ENCODE measurements at places on chromosomes 12 and 14. TPM values are rescaled to one million over a fixed set of nuclear protein-coding genes. Genes with fewer than 3 reads are reported as not detected.

- no peaks in the 10 kb centered on the region for H3K27me3 ChIP-seq
- H3K4me1 ChIP-seq, result no peaks in the 10 kb centered on the region
- H3K27ac ChIP-seq, result no peak overlapping the region
- peak; percentile 78 for DNase-seq
- H3K36me3 ChIP-seq, result no peaks in the 10 kb centered on the region
Measured at GRCh38 chr12:45483571-45483970, 245.9 kb upstream of the ARID2 start.

DNA sequence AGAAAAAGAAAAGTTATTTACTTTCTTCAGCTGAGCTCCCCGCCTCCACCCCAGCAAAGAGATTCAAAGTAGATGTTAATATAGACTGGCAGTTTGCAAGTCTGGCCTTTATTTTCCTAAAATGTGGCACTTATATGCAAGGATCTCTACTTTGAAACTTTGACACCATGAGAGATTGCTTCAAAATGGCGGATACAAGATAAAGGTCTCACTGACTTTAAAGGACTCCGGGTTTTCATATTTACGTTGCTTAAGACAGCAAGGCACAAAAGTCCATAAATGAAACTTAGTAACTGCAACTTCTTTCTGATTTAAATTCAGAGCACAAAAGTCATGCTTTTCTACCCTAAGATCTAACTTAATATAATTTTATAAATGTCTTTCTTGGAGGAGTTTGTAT lies 3.5 kb downstream of the OTX2 start:
- no peak overlapping the region for H3K27ac ChIP-seq
- no peaks in the 10 kb centered on the region for H3K27me3 ChIP-seq
- H3K4me3 ChIP-seq, result no peak overlapping the region
- H3K36me3 ChIP-seq, result no peaks in the 10 kb centered on the region
- no peak for DNase-seq
- no peaks in the 10 kb centered on the region for H3K4me1 ChIP-seq

DNA sequence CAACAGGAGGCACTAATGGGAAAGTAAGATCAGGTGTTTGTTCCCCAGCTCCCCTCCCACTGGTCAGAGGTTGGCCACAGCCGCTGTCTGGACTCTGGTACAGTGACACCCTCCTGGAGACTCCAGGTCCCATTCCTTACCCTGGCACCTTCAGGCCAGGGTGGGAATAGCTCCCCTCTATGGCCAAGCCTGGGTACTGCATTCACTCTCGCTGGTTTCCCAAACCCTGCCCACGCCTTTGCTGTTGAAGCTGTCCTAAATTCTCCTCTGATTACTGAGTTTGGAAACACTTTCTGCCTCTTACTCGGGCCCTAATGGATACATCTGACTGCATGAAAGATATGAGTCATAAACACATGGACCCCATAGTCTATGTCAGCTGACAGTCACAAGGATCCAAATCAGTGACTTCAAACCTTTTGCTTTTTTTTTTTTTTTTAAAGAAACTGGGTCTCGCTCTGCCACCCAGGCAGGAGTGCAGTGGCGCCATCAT lies 17.9 kb downstream of the HRK start:
- H3K36me3 ChIP-seq, result no peaks in the 10 kb centered on the region
- H3K4me1 ChIP-seq, result peaks cover 3% of the 10 kb centered on the region
- DNase-seq, result no peak
- H3K27ac ChIP-seq, result no peak overlapping the region
- no peak overlapping the region for H3K4me3 ChIP-seq

DNA sequence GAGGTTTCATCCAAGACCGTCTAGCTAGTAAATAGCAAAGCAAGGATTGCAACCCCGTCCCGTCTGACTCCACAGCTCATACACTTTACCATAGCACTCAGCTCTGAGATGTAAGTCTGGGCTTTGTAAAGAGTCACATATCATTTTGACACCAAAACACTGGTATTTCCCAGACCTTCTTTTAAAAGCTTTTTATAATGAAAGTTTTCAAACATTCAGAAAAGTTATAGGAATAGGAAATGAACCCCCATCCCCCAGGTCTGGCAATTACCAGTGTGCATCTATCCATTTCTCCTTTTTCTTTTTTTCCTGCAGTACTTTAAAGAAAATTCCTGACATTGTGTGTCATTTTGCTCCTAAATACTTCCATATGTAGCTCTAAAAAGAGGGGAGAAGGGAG lies 183.6 kb upstream of the CCND2 start:
- no peak overlapping the region for H3K4me3 ChIP-seq
- no peaks in the 10 kb centered on the region for H3K27me3 ChIP-seq
- no peaks in the 10 kb centered on the region for H3K4me1 ChIP-seq
- H3K27ac ChIP-seq, result no peak overlapping the region
- no peaks in the 10 kb centered on the region for H3K36me3 ChIP-seq

- no peaks in the 10 kb centered on the region for H3K27me3 ChIP-seq
- DNase-seq, result no peak
- no peaks in the 10 kb centered on the region for H3K4me1 ChIP-seq
- no peak overlapping the region for H3K4me3 ChIP-seq
- H3K36me3 ChIP-seq, result no peaks in the 10 kb centered on the region
Measured at GRCh38 chr14:97655169-97655948, 858.2 kb downstream of the VRK1 start.

DNA sequence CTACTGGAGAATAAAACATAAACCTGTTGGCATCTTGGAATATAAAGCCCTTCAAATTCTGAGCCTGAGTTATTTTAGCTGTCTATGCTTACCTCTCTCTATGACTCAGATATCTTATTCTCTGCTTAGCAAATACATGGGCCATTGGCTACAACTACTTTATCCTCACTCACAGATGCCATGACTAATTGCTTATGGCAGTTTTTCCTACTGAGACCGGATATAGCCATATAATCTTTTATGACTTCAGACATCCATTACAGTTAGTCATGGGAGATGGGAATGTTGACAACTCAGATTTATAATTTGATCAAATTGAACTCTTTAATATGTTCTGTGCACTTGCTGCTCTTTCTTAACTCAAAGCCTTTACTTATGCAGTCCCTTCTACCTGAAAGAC lies 502.4 kb upstream of the ATP2B1 start:
- no peaks in the 10 kb centered on the region for H3K27me3 ChIP-seq
- H3K4me1 ChIP-seq, result no peaks in the 10 kb centered on the region
- H3K4me3 ChIP-seq, result no peak overlapping the region

DNA sequence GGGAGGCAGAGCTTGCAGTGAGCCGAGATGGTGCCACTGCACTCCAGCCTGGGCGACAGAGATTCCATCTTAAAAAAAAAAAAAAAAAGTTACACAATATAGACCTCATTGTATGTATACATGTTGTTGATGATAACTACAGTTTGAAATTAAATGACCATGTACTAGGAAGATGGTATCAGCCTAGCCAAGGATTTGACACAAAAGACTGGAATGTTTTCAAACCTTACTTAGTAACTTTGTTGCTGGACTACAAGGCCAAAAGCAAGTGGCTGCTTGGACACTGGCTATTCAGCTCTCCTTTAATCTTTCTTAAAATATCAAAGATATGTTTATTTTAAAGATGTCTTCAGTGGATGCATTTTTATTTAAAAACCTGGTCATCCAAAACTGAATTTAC lies 18.9 kb upstream of the NUDT4 start:
- H3K36me3 ChIP-seq, result no peaks in the 10 kb centered on the region
- DNase-seq, result no peak

- no peaks in the 10 kb centered on the region for H3K27me3 ChIP-seq
- no peaks in the 10 kb centered on the region for H3K4me1 ChIP-seq
- H3K27ac ChIP-seq, result no peak overlapping the region
Measured at GRCh38 chr14:77212943-77213678, 31.5 kb downstream of the TMEM63C start.

Gene SLC6A15
- 0.55 TPM for total RNA-seq

Gene MDM2
- total RNA-seq, result 100 TPM

- no peaks in the 10 kb centered on the region for H3K27me3 ChIP-seq
- no peak overlapping the region for H3K4me3 ChIP-seq
- H3K36me3 ChIP-seq, result no peaks in the 10 kb centered on the region
- no peak for DNase-seq
- no peaks in the 10 kb centered on the region for H3K4me1 ChIP-seq
Measured at GRCh38 chr14:58771016-58771415, 133.3 kb downstream of the DACT1 start.

GRCh38 chr12:65335981-65336380 lies 57.5 kb downstream of the MSRB3 start:
- H3K27ac ChIP-seq, result no peak overlapping the region
- no peak overlapping the region for H3K4me3 ChIP-seq
- H3K36me3 ChIP-seq, result peaks cover 7% of the 10 kb centered on the region
- H3K27me3 ChIP-seq, result no peaks in the 10 kb centered on the region

Data from aorta (tissue), 5 donors.